ENCODE measurements at places on chromosomes 12 and 14. TPM values are rescaled to one million over a fixed set of nuclear protein-coding genes. Genes with fewer than 3 reads are reported as not detected.

TFCP2 gene
- 11.5 TPM for total RNA-seq

CPM gene
- total RNA-seq = 13.0 TPM

EFS gene
- total RNA-seq = not detected

AP1G2 gene
- 235 TPM for total RNA-seq

UBR7 gene
- 38.5 TPM for total RNA-seq

PRB2 gene
- not detected for total RNA-seq

MAP3K9 gene
- 6.4 TPM for total RNA-seq

P2RX2 gene
- total RNA-seq = not detected

MGAT2 gene
- 70.0 TPM for total RNA-seq

CD163L1 gene
- not detected for total RNA-seq

TGFB3 gene
- 5.6 TPM for total RNA-seq

USP44 gene
- 4.2 TPM for total RNA-seq

ANKRD33 gene
- not detected for total RNA-seq

CISTR gene
- 1.3 TPM for total RNA-seq

CD69 gene
- total RNA-seq = 10.3 TPM

BDKRB2 gene
- 0.18 TPM for total RNA-seq

RARG gene
- 5.1 TPM for total RNA-seq

CD27 gene
- 48.3 TPM for total RNA-seq

GLS2 gene
- not detected for total RNA-seq

RPS6KA5 gene
- total RNA-seq = 12.7 TPM

EMP1 gene
- 0.40 TPM for total RNA-seq

GSG1 gene
- total RNA-seq = not detected

PMCH gene
- total RNA-seq = not detected

CFAP54 gene
- not detected for total RNA-seq

INHBC gene
- 0.36 TPM for total RNA-seq

KCNK13 gene
- total RNA-seq = not detected

NFE2 gene
- total RNA-seq = not detected

FOXG1 gene
- total RNA-seq = not detected

SLC10A1 gene
- not detected for total RNA-seq

HCAR3 gene
- not detected for total RNA-seq

HOXC12 gene
- total RNA-seq = not detected

PUS1 gene
- 58.9 TPM for total RNA-seq

ERP27 gene
- 3.3 TPM for total RNA-seq

MYF5 gene
- total RNA-seq = not detected

LHX5 gene
- total RNA-seq = not detected

AMN1 gene
- 15.2 TPM for total RNA-seq

CMTM5 gene
- not detected for total RNA-seq

POTEM gene
- total RNA-seq = 1.0 TPM

CCDC175 gene
- total RNA-seq = not detected

VASH1 gene
- total RNA-seq = not detected

TDRD9 gene
- total RNA-seq = not detected

TAS2R7 gene
- total RNA-seq = not detected

HRK gene
- total RNA-seq = 23.7 TPM

CCDC177 gene
- not detected for total RNA-seq

MEG3 gene
- total RNA-seq = not detected

TBX5 gene
- not detected for total RNA-seq

ETFBKMT gene
- total RNA-seq = 2.8 TPM

CABP1 gene
- total RNA-seq = 2.4 TPM

IFI27 gene
- total RNA-seq = 1.5 TPM

PABPN1 gene
- 319 TPM for total RNA-seq

TTC6 gene
- not detected for total RNA-seq

PROX2 gene
- 0.76 TPM for total RNA-seq

PRH2 gene
- not detected for total RNA-seq

LBHD2 gene
- not detected for total RNA-seq

PLEKHG3 gene
- not detected for total RNA-seq
